Activated T-cell treated with anti-CD3 and anti-CD28 coated beads, Interleukin-2, amount 50 U/mL, for 72 hours (primary cell): ENCODE measurements at places on chromosomes 5 and 9. TPM values are rescaled to one million over a fixed set of nuclear protein-coding genes. Genes with fewer than 3 reads are reported as not detected.

DNA sequence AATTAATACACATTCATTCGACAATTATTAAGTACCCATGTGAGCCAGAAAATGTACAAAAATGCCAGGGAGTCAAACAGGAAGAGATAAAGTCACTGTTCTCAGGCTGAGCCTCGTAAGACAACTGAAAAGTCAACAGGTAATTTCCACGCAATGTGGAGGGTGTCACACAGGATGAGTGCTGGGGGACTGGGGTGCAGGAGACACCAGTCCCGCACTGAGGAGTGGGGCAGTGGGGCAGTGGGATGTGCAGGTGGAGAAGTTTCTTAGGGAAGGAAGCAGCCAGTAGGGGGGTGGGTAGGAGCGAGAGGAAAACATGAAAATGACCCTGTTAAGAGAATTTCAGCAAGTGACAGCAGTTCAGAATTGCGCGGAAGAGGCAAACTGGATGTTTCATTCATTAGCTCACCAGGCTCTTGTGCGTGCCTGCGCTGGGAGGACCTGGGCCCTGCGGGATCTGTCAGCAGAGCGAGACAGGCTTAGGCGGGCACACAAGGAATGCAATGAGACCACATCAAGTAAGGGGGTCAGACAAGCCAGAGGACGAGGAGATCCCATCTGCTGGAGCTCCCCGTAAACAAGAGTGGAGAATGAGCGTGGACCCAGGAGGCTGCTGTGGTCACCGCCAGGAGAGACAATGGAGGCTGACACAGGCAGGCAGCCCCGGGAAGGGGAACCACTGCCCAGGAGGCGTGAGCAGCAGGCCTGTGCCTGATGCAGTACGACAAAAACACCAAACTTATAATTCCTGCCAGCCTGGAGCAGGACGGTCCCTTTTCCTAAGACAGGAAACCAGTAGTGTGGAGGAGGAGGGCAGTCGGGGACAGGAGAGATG lies 21.0 kb downstream of the CAMSAP1 start:
- DNase-seq, result no peak
- H3K4me1 ChIP-seq, result peaks cover 66% of the 10 kb centered on the region
- peak overlapping the region; percentile 27 for H3K27ac ChIP-seq

DNA sequence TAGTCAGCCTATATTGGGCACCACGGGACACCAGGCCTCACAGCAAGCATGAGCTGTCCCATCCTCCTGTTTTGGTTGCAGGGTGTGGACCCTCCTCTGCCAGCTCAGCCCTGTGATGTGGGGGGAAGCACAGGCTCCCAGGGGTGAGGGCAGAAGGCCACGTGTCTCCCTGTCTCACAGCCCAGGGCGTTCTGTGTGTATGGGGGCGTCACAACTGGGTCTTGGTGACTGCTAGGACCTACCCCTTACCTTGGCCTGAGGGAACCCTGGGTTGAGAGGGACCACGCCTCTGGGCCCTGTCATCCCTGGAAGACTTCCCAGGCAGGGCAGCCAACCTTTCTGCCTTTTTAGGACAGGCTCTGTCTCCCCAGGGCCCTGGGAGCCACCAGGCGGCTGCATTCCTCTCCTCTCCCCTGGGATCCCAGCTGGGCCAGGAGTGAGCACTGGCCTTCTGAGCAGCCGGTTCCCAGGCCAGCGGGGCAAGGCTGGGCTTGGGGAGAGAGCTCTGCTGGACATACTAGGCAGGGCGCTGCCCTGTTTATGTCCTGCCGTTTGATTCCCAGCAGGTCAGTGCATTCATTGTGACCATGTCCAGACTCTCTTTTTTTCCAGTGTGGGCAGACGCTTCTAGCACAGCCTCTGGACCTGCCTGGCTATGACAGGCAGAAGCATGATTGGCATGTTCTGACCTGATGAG lies 97.4 kb downstream of the DAB2IP start:
- no peak for DNase-seq
- H3K4me3 ChIP-seq, result no peak overlapping the region
- H3K4me1 ChIP-seq, result peaks cover 6% of the 10 kb centered on the region
- H3K27me3 ChIP-seq, result no peaks in the 10 kb centered on the region

- H3K27ac ChIP-seq, result peak overlapping the region; percentile 86
- H3K36me3 ChIP-seq, result peaks cover 13% of the 10 kb centered on the region
- H3K27me3 ChIP-seq, result no peaks in the 10 kb centered on the region
These were observed 133.9 kb downstream of the C9orf50 start for GRCh38 chr9:129486756-129487657.

GRCh38 chr5:141322261-141322660 lies 1.7 kb upstream of the TAF7 start:
- H3K36me3 ChIP-seq, result peaks cover 36% of the 10 kb centered on the region
- H3K4me3 ChIP-seq, result no peak overlapping the region
- H3K27ac ChIP-seq, result no peak overlapping the region
- H3K4me1 ChIP-seq, result peaks cover 46% of the 10 kb centered on the region
- DNase-seq, result no peak

DNA sequence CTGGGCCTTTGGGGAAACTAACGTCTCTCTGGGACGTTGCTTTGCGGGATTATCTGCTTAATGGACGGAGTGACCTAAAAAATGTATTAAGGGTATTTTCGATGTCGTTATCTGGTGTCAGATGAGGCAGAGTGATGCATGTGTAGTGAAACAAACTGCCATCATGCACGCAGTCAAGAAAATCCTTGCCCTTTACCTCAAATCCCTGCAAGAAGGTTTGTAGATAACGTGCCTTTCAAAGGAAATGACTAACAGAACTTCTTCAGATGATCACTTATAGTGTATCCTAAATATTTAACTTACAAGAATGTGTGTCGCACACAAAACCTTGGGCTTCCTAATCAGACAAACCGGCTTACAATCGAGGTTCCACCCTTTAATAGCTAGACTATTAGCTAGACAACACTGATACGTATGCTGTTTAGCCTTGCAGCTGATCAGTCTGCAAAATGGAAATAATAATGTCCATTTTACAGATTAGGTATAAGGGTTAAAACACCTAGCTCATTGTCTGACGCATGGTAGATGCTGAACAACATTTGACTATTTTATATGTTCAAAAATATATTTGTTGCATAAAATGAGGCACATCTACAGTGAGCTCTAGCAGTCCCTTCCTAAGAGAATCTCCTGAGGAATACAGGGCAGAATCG lies 541 bp upstream of the TBCA start:
- H3K27ac ChIP-seq, result peak overlapping the region; percentile 97
- H3K4me3 ChIP-seq, result peak overlapping the region; percentile 92
- DNase-seq, result no peak
- no peaks in the 10 kb centered on the region for H3K27me3 ChIP-seq

DNA sequence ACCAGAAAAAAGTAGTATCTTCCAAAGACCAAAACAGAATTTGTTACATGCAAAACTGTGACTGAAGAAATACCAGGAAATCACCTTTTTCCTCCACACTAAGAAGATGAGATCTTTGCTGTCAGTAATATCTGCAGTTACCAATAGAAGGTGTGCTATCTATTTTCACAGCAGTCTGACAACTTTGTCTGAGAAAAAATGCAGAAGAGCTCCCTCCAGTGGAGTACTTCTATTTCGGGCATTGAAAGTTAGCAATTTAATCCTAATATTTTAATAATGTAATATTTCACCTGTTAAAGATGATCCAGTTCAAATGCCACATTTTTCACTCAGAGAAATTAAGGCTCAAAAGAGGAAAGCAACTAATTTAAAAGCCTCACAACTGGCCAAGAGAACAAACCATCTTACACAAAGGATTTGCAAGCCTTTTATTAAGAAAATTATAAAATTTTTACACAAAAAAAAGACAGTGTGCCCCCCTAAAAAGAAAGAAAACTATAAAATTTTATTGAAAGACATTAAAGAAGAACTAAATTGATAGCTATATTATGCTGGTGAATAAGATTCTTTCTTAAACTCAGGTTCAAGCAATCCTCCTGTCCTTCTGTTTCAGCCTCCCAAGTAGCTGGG lies 50.6 kb downstream of the DEPDC1B start:
- H3K36me3 ChIP-seq, result no peaks in the 10 kb centered on the region
- no peak overlapping the region for H3K4me3 ChIP-seq
- H3K27ac ChIP-seq, result no peak overlapping the region
- H3K27me3 ChIP-seq, result no peaks in the 10 kb centered on the region

- DNase-seq, result no peak
- H3K27ac ChIP-seq, result no peak overlapping the region
- H3K27me3 ChIP-seq, result peaks cover 17% of the 10 kb centered on the region
- H3K4me3 ChIP-seq, result no peak overlapping the region
- H3K4me1 ChIP-seq, result no peaks in the 10 kb centered on the region
- no peaks in the 10 kb centered on the region for H3K36me3 ChIP-seq
These were observed 200.5 kb downstream of the ARHGEF28 start for GRCh38 chr5:73826301-73827105.

DND1 gene
- 4.6 TPM for total RNA-seq

DNA sequence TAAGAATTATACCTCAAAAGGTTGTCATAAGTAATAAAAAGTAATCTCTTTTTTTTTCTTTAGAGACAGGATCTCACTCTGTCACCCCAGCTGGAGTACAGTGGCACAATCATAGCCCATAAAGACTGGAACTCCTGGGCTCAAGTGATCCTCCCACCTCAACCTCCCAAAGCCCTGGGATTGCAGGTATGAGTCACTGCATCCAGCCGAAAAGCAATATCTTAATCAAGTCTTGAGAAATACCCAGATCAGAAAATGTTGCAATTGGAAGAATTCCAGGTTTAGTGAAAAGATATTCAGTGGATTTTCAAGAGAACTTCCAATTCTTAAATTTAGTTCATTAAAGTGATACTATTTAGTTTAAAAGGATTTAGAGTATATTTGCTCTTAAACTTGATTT lies 40.9 kb upstream of the IDNK start:
- no peak overlapping the region for H3K27ac ChIP-seq
- no peaks in the 10 kb centered on the region for H3K27me3 ChIP-seq
- peaks cover 3% of the 10 kb centered on the region for H3K36me3 ChIP-seq
- H3K4me1 ChIP-seq, result no peaks in the 10 kb centered on the region
